ENCODE measurements at places on chromosomes 1 and 21. TPM values are rescaled to one million over a fixed set of nuclear protein-coding genes. Genes with fewer than 3 reads are reported as not detected.

Gene DYRK3
- 28.8 TPM for total RNA-seq

DNA sequence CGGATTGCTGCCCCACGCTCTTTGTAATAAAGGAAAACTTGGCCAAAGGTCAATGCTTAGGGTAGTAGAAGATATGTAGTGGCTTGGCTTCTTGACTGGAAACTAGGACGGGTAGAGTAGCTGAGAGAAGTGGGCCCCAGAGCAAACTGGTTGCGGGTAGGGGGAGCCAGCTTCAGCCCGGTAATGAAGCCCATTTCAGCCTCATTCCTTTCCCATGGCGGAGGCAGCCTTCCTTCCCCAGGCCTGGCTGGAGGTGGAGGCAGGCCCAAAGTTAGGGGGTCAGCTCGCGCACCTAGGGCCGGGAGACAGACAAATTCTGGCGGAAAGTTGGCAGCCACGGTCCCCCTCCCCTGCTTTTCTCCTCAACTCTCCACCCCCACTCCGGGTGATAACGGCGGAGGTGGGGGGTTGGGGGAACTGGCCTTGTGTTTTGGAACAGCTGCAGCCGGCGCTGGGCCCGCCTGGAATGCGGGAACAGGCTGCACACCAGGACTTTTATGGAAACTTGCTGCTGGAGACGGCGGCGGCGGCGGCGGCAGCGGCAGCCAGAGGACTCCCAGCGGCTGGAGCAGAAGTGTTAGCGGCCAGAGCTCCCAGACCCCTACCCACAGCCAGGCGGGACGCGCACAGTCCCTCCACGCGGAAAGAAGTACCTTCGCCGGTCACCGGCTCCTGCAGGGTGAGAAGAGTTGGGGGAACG is at the start of gene NEXN:
TSS of gene NEXN (plus strand) at position 544 of the 700 bp plus-strand sequence. CDS start 27,483 bp downstream, outside the sequence.
- DNase-seq, result peak; percentile 84

Gene PCP4
- not detected for total RNA-seq

Gene DISC1
- 1.2 TPM for total RNA-seq

Gene AIM2
- total RNA-seq, result 1.3 TPM

- no peak for DNase-seq
Measured at GRCh38 chr1:91749788-91750231, 136.1 kb downstream of the TGFBR3 start.

DNA sequence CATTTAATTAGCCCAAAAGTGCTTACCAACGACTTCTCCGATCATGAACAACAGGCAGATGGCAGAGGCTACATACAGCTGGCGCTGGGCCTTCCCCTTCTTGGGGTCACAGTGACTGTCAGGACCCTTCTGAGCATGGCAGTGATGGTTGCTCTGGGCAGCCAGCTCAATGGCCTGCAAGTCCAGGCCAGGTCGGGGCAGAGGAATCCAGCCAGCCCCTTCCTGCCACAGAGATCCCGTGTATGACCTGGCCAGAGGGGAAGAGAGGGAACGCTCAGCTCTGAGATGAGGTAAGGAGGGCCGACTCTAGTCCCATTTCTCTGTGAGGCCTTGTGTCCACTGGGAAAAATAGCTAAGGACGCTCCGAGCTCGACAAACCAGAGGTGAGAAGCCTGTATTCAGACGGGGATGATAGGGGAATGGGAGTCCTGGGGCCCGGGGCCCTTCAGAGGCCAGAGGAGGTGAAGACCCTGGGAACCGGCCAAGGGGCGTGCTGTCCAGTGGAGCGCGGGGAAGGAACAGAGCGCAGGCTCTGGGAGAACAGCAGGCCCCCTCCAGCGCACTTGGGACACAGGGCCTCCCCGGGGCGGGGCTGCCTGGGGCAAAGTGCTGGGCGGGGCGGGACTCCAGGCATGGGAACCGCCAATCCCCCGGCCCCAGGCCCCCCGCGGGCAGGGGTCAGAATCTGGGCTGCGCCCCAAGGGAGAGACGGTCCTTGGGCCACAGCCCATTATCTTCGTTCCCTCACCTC is 772 bp downstream of the SLC30A2 start:
- no peak for DNase-seq

Gene ZNF695
- 1.2 TPM for total RNA-seq

Gene SPRR1A
- total RNA-seq, result not detected

Gene PMF1
- 44.4 TPM for total RNA-seq

GRCh38 chr1:183105449-183105848 is 80.6 kb upstream of the LAMC2 start:
- DNase-seq, result peak; percentile 33

Gene PLEKHN1
- total RNA-seq, result 1.4 TPM

- no peak for DNase-seq
Measured at GRCh38 chr1:207825719-207826556, 74.1 kb downstream of the CD46 start.

Gene OR2T11
- total RNA-seq, result not detected

Gene ETV3
- 10.6 TPM for total RNA-seq

DNA sequence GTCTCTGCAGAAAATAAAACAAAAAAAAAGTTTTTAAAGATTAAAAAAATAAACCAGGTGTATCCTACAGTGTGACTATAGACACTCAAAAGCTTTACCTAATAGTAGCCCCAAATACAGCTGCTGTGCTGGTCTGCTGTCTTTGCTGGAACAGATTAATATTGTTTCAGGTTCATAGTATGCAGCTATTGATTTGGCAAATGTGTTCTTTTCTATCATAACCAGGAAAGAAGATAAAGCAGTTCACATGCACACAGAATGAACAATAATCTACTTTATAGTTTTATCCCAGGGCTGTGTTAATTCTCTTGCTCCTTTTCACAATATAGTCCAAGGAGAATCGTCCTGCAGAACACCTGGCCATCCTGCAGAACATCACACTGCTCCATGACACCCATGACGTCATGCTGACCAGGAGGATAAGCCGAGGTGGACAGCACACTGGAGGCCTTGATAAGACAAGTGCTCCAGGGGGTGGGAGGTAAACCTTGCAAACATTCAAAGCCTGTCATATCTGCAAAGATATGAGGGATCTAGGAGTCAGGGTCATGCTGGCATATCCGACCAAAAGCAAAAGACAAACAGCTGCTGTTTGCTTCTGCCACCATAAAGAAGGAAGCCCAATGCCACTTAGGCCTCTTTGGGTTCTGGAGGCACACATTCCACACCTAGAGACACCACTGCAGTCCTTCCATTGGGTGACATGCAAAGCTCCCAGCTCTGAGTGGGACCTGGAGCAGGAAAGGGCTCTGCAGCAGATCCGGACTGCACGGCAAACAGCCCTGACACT is 86.1 kb upstream of the SLC2A1 start:
- no peak for DNase-seq

Gene CHRNB2
- total RNA-seq, result not detected

- DNase-seq, result peak; percentile 4
Measured at GRCh38 chr21:15809818-15810217, 80.0 kb downstream of the USP25 start.

DNA sequence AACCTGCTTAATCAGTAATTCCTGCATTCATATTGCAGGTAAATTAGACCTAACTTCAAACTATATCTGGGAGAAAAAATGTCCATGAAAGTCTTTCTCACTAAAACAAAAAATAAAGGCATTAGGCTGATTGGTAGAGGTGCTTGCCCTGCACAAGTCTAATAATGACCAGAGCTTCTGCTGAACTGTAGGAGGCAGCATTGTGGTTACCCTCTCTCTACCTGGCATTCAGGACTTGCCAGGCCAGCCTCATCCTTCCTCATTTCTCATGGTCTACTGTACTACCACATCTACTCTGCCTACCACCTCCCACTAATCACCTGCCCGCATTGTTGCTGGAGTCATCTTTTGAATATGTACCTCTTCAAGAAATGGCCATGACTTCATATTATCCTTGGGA is 60.8 kb upstream of the KRTAP11-1 start:
- no peak for DNase-seq
